ENCODE measurements at places on chromosomes 7 and 10.

- DNase-seq, result no peak
Observed at GRCh38 chr10:130398090-130398994, 262.2 kb downstream of the GLRX3 start.

DNA sequence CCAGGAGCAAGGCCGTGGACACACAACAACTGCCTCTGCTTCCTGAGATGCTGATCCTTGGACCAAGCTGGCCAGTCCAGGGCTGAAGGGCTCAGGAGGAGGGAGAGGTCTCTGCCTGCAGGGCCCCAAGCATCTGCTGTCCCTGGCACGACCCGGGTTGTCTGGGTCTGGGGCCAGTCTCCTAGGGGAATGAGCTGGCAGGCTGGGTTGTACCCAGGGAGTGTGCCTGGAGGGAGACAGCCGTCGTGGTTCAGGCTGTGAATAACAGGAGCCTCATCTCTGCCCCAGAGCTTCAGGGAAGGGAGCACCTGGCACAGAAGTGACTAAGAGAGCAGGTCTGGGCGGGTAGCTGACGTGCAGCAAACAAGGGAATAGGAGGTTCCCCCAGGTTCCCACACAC is 17.9 kb upstream of the SERPINE1 start:
- no peak for DNase-seq

GRCh38 chr10:5292196-5292735 is 72.5 kb upstream of the UCN3 start:
- DNase-seq, result peak; percentile 75

- DNase-seq, result no peak
Observed at GRCh38 chr7:12229046-12229445, 18.0 kb downstream of the TMEM106B start.

DNA sequence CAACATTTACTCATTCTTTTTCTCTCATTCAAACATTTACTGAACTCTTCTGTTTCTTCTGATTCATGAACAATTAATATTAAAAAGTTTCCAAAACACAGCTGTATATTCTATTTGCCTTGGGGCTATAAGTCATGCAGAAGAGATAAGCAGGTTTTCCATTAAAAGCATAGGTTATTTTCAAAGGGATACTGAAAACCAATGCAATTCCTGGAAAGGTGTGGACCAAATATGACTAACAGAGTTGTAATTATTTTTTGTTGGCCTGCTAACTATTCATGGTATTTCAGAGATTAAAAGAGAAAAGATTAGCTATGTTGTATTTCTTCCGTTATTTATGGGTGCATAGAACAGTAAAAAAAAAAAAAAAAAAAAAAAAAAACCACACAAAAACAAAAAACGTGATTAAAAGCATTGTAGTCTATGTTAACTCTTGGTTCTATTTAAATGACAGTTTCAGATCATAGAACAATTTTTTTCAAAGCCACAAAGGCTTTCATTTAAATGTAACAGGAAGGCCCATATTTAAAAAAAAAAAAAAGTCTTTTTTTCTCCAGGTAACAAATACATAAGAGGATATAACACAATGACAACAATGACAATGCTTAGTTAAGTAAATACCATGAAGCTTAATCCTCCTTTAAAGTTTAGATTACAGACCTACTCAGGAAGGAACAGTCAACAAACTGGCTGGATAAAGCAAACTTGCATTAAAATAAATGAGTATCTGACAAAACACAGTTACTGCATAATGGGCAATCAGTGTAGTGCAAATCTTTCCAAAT is 1042.9 kb downstream of the GATA3 start:
- DNase-seq, result no peak

- DNase-seq, result no peak
Observed at GRCh38 chr7:69553190-69553589, 45.1 kb upstream of the AUTS2 start.

DNA sequence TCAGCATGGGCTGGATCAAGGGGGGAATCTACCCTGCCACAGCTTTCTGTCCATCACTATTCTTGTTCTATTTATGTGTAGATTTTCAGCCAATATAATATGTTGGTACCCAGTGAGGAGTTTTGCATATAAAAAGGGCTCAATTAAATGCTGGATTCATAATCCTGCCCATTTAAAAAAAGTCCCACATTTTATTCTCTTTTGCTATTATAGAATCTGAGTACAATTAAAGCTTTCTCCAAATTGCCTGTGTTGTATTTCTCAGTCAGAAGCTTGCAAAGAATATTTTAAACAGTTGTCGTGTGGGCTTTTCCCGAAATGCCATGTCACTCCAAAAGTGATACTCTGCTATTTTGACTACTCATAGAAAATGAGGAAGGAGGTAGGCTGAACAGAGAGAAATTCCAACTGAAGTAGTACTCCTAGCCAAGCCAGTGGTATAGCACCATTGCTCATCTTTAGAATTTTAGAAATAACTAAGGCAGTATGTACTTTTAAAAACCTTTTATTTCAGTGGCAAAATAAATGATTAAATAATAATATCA is 108.3 kb upstream of the HDAC9 start:
- DNase-seq, result no peak

GRCh38 chr10:29840516-29841276 is 205.9 kb upstream of the SVIL start:
- no peak for DNase-seq

DNA sequence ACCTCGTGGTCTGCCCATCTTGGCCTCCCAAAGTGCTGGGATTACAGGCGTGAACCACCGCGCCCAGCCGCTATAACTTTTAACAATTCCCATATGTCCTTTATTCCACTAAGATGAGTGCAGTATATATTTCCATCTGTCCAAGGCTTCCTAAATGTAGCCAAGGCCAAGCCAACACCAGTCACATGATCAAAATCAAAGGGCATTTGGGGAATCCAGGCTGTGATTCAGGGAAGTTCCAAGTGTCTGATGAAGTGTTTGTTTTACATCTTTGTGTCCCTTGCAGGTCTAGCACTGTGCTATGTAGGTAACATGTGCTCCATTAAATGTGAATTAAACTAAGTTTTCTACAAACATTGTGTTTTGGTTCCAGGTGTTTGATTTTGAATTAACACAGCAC is 20.8 kb downstream of the AKR1E2 start:
- no peak for DNase-seq

GRCh38 chr10:124739986-124740368 is 4.2 kb downstream of the FAM53B start:
- no peak for DNase-seq

GRCh38 chr10:1169981-1170866 is 114.0 kb downstream of the WDR37 start:
- no peak for DNase-seq

- no peak for DNase-seq
Observed at GRCh38 chr10:95650232-95650631, 6.3 kb downstream of the ALDH18A1 start.

DNA sequence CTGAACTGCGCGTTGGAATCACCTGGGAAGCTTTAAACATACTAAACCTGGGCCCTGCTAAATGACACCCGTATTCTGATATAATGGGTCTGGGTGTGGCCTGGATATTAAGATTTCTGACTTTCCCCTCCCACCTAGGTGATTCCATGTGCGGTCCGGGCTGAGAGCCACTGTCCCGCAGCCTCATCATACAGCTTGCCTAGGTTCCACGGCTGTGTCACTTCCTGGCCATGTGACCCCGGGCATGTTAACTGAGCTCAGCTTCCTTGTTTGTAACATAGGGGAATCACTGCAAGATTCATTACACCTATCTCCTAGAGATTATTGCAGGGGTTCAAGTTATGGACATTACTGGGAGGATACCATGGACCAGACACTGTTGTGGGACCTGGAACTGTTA is 472.7 kb upstream of the GALNT17 start:
- DNase-seq, result peak; percentile 47

GRCh38 chr7:146146831-146147486 is 30.4 kb downstream of the CNTNAP2 start:
- DNase-seq, result no peak

DNA sequence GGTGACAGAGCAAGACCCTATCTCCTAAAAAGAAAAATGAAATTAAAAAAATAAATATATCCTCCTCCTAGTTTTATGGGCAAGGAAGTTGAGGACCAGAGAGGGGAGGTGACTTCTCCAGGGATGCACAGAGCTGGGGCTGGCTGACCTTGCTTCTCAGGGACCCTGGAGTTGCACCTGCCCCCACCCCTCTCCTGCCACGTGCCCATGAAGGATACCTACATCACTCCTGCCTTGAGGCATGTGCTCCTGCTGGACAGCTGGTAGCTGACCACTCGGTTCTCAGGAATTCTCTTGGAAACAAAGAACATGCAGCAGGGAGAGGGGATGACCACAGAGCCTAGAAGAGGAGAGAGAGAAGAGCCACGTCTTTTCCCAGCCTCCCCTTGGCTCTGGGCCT is 522 bp downstream of the CCL24 start:
- no peak for DNase-seq

- peak; percentile 39 for DNase-seq
Observed at GRCh38 chr10:32982911-32983909, 25.2 kb upstream of the ITGB1 start.

DNA sequence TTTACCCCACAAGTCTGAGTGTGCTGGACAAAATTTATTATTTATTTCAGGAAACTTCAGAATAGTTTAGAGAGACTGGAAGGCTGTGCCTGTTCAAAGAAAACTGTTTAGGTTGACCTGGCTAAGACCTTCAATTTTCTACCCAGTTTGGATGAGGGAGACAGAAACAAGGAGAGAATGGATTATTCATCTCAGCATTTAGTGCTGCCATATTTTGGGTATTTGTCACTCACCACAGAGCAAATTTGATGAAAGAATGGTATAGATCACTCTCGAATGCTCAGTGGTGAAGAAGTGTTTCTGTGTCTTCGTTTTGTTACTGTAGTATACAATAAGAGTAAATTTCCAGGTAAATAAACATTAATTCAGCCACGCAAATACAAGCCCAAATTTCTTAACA is 71.8 kb downstream of the SEMA3C start:
- no peak for DNase-seq

DNA sequence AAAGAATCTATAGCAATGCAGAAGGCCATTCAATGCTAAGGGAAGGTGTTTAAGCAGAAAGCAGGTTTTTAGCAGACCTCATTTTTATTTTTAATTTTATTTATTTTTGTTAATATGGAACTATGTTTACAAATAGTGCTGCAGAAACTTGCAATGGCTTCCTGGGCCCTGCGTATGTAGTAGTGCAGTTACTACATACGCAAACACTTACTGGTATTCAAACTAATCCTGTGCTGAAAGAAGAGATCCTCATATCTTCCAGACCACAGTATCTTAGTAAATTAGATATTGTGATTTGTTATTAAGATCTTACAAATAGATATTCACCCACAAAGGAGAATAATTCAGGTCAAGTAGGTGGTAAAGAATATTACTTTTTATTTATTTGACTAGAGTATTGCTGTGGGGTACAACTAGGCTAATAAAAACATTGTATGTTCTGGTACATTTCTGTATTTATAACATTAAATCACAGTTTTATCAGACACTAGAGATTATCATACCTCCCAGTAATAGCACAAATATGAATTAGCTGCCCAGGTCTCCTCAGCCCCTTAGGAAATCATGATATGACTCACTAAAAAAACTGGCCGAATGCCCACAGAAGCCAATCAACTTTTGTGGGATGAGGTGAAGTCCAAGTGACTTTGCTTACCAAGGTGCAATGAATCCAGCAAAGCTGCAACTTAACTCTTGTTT is 57.6 kb downstream of the RNLS start:
- no peak for DNase-seq

DNA sequence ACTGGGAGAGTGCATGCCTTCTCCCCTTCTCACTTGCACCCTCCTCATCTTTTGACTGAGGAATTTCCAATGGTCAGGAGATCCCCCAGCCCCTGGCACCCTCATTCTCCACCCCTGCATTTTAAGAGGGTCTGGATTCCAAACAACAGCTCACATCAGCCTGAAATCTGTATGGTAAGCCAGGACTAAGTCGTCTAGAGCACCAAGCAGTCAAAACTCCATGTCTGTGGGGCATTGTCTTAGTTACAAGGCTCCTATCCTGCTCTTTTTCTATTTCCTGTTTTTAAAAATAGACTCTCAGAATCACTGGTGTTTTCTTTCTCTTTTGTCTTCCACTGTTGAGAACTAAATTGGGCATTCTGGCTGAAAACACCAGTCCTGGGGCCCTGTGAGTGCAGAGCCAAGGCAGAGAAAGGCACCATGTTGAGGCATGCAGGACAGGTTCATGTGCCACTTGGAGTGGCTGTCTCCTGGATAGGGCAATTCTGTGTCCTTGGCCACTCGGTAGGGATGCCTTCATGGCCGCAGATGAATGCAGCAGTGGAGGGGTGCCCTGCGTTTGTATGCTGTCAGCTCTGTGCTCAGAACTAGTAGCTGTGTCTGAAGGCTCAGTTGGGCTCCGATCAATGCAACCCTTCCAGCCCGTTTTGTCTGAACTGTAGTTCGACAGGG is 216.6 kb upstream of the YAE1 start:
- DNase-seq, result no peak

DNA sequence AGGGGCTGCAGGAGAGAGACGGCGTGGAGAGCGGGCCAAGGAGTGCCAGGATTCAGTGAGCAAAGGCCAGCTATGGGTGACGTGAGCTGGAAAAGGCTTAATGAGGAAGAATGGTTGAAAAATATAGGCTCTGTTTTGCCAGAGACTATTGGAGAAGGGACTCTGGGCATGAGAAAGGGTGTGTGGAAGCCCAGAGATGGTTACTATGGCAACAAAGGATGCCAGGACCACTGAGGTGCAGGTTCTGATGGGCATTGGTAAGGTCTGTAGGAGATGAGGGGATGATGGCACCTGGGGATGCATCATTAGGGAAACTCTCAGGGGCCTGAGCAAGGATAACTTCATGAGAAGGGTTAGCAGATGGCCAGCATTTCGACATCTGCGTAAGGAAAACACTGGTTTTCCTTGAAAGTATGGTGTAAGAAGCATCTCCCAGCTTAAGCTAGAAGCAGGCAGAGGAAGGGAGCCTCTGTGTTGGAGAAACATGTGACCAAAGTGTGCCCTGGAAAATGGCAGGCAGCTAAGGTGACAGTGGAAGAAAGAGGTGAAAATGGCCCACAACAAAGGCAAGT is 21.6 kb upstream of the FAM180A start:
- DNase-seq, result no peak

- DNase-seq, result no peak
Observed at GRCh38 chr7:151125470-151125845, 39.2 kb downstream of the AGAP3 start.

GRCh38 chr7:155594961-155595366 is 48.6 kb upstream of the CNPY1 start:
- DNase-seq, result no peak

All from activated naive CD4-positive, alpha-beta T cell treated with anti-CD3 and anti-CD28 coated beads for 36 hours (primary cell).